ENCODE measurements at places on chromosomes 4 and X.
A peak's percentile ranks its signal among the peaks of the same experiment; 100 is the strongest.

DNA sequence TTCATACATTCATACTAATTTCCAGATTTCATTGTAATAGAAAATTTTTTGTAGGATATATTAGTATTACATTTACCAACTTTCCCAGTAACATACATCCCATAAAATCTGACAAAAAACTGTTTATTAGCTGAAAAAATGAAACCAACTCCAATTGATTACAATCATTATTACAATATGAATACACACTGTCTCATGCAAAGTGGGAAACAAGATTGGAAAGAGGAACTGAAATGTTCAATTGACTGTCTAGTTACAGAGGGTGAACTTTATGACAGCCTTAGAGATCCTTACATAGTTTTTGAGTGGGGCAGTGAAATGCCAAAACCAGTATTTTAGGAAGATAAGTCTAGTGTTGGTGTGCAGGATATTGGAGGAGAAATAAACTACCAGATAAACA lies 2.3 kb upstream of the AMBN start:
- no peak for DNase-seq

- no peak for DNase-seq
Observed at GRCh38 chr4:41461780-41462307, 76.1 kb upstream of the LIMCH1 start.

GRCh38 chrX:69431420-69431819 lies 72.7 kb upstream of the NALF2 start:
- DNase-seq, result no peak

DNA sequence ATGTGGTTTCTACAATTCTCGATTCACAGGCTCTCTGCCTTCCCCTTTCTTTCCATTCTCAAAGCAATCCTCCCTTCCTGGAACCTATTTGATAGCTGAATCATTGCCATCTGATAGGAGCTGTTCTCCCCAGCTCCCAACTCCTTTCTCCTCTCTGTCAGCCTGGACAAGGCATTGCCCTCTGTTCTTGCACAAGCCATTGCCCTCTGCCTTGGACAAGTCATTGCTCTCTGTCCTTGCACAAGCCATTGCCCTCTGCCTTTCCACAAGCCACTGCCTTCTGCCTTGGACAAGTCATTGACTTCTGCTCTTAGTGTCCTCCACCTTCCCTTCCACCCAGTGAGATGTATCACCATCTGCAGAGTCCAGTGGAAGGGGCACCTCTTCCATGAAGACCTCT lies 256.1 kb upstream of the STS start:
- DNase-seq, result no peak

DNA sequence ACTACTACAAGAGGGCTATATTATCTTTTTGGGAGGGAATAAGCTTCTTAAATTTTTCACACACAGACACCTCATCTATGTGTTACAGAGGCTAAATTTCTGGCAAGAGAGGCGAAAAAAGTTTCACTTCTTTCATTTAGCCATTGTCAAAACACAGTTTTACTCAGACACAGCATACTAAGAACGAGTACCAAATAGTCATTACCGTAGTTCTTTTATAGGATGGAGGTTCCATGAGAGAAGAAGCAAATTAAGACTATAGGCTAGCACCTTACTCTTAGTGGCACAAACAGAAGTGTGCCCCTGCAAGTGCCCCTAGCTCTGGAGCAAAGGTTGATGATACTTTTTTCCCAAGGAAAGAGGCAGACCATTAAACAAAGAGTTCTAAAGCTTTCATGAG lies 26.2 kb downstream of the UGT2B7 start:
- no peak for DNase-seq

DNA sequence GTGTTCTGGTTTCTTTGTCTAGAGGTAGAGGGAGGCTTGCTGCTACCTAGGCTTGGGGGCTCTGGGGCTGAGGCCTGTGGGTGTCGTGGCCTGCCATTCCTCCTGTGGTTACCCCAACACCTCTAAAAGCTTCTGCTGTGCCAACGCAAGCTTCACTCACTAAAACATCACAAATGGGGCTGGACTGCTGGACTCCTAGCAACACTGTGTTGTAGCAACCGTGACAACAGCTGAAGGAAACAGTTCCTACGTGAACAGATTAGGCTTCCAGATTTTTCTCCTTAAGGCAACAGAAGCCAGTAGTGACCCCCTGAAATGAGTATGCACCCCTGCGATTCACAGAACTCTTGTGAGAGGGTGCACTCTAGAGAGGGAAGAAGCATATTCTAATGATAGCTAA lies 138.3 kb upstream of the TEX13D start:
- no peak for DNase-seq

DNA sequence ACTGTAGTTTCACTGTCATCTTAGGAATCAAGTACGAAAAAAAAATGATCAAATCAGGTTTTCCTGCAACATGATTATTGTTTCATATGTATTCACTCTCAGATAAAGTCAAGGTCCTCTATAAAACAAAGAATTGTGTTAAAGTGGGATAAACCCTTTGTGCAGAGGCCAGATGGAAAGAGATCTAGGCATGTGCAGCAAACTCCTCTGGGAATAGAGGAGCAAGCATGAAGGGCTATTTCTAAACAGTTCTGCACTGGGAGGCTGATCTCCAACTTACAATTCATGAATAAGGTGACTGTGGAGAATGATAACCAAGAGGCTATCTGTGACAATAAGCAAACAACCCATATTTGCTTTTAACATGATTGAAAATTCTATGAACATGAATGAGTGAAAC lies 2.4 kb upstream of the WDFY3 start:
- no peak for DNase-seq

DNA sequence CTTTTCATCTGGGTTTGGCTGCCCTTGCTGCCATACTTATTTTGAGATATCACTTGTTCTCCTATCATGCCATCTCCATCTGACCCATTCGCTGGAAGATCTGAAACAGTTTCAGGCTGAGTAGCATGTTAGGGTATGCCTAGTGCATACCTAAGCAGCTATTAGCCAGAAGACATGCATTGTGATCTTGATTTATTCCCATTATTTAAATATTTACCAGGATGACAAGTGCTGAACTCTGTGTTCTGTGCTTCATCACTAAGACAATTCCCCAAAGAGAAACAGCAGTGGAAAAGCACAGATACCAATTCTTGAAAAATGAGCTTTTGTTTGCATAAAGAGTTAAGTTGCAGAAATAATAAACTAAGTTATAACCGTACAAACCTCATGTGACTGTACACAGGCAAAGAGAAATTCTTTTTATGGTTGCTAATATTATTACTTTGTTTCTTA lies 271.0 kb upstream of the ARSJ start:
- DNase-seq, result no peak

GRCh38 chr4:139988863-139989765 lies 164.9 kb downstream of the MAML3 start:
- DNase-seq, result no peak

GRCh38 chrX:15988661-15989603 lies 134.3 kb upstream of the AP1S2 start:
- DNase-seq, result no peak

- no peak for DNase-seq
Observed at GRCh38 chr4:52550186-52550585, 108.9 kb downstream of the USP46 start.

DNA sequence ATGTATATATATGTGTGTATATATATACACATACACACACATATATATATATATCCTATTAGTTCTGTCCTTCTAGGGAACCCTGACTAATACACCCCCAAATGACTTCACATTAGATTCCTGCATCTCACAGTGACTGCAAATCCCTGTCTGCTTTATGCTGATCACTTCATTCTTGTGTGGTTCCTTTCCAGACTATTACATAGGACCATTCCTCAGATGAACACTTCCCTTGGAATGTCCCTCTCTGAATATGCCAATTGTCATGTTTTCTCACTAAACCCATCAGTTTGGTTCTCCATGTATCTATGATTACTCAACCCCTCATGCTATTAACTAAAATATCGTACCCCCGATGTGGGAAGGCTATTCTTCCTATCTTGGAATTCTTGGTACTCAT lies 605.2 kb upstream of the NR3C2 start:
- no peak for DNase-seq

- no peak for DNase-seq
Observed at GRCh38 chrX:102627640-102628039, 23.6 kb upstream of the GPRASP1 start.

DNA sequence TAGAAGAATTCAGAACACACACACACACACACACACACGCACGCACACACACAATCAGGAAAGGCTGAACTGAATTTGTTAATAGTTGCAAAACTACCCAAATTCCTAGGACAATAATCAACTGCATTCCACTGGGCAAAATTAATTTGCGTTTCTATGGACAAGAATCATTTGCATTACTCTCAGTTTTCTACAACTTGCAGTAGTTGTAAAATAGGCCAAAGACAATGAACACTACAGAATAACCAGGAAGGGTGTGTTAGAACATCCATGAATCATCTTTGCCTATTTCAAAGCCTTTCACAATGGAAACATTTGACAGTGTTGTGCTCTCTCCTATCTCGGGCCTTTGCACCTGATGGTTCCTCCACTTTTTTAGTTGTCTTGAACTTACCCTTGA lies 77.1 kb upstream of the IGFBP7 start:
- DNase-seq, result no peak

DNA sequence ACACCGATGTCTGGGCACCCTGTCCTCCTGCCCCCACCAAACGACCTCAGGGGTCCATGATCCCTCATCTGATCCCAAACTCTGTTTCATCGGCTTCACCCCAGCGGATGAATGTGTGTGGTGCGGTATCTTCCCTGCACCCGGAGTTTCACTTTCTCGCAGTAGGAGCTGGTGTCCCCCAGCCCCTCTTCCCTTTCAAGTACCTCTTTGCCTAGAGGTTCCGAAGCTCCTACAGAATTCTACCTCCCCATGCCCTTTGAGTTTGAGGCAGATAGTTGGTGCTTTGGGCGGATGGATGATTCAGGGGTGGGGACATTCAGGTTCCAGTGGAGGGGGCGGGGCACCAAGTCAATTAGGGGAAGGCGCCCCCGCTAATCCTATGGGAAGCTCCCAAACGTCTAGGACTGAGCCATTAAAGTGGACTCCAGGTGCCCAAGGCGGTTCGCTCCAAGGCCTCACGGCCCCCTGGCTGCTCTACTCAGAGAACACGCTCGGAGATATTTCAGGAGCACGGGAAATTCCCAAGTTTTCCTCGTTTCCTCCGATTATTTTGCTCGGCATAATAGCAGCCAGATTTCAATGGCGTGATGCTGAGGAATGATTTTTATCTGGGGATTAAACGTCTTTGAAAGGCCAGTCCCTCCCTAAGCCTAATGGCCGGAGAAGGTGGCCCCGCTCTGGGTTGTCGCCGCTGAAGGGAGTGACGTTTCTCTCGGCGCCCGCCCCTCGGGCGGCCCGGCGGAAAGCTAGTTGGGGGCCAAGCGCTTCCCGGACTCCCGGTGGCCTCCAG lies 1.3 kb downstream of the MSX1 start:
- no peak for DNase-seq

GRCh38 chr4:71275570-71275969 lies 63.2 kb upstream of the SLC4A4 start:
- DNase-seq, result no peak

- DNase-seq, result no peak
Observed at GRCh38 chr4:26310264-26310663, 10.6 kb upstream of the RBPJ start.

GRCh38 chrX:41471786-41472185 lies 24.6 kb downstream of the NYX start:
- no peak for DNase-seq

DNA sequence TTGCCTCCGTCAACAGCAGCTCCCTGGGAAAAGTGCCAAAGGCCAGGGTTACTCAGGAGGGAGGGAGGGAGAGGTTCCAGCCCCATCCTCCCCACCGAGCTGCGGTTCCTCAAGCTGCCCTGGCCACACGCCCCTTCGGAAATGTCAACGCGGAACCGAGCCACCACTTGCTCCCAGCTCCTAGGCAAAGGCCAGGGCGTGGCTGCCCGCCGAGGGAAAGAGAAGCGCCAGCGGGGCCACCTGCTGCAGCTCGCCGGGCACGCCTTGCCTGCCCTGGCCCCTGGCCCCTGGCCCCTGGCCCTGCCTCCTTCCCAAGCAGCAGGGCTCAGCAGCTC lies 15.3 kb downstream of the SLC6A8 start:
- no peak for DNase-seq

GRCh38 chrX:39689376-39690104 lies 408.2 kb downstream of the BCOR start:
- DNase-seq, result no peak

GRCh38 chrX:19005909-19006308 lies 22.0 kb upstream of the PHKA2 start:
- no peak for DNase-seq

DNA sequence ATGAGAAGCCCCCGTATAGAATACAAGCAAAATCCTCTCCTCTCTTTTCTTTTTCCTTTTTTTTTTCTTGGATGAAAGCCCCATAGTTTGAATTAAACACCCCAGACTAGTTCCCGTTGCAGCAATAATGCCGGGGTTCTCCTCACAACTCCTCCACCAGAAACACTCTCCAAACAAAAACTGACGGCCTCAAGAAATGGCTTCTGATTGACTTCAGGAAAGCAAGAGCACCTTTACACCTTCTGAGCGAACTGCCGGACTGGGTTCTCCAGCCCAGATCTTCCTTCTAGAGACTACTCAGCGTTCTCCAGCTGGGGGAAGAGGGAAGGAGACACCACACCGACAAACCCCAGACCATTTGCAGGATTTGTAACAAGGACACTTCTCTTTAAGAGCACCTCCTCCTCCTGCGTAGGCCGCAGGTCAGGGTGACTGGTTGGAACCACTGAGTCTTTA lies 4.0 kb downstream of the HAND2 start:
- DNase-seq, result no peak

- DNase-seq, result no peak
Observed at GRCh38 chr4:165506849-165507248, 128.0 kb downstream of the CPE start.

GRCh38 chrX:124217304-124218251 lies 114.9 kb upstream of the TEX13D start:
- DNase-seq, result peak; percentile 15

- no peak for DNase-seq
Observed at GRCh38 chr4:155745984-155746383, 12.8 kb upstream of the GUCY1B1 start.

GRCh38 chrX:57930051-57930450 lies 19.8 kb upstream of the ZXDA start:
- DNase-seq, result no peak

DNA sequence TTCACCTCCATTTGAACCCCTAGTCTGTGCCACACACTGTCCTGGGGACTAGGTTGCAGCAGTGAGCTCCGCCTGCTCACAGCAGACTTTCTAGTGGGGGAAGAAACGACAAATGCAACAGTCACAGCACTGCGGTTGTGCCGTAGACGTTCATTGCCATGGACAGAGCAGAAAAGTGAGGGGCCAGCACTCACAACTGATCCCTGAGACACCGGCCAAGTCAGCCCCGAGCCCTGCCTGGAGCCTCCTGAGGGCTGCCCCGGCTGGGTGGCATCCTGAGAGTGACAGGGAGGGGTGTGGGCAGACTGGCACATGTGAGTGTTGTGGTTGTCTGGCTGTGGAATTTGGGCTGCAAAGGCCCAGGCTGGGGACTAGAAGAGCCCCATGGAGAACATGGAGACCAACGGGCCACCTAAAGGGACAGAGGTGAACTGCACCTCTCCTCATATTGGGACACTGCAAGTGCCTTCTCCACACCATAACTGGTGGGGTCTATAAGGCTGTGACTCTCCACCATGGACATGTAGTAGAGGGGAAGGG lies 4.6 kb downstream of the DUSP9 start:
- no peak for DNase-seq

All from GM19239 (cell line).